ENCODE measurements at places on chromosomes 13 and 19. TPM values are rescaled to one million over a fixed set of nuclear protein-coding genes. Genes with fewer than 3 reads are reported as not detected.

- DNase-seq, result no peak
Measured at GRCh38 chr13:25171517-25172302, at the start of gene AMER2. TSS of gene AMER2 (minus strand) at chr13:25172288. CDS start at chr13:25171619, 669 bp downstream.

GRCh38 chr13:66344805-66345517 lies 885.2 kb downstream of the PCDH9 start:
- DNase-seq, result no peak

Gene GPC6
- 37.4 TPM for total RNA-seq

Gene PDE4C
- 1.7 TPM for total RNA-seq

DNA sequence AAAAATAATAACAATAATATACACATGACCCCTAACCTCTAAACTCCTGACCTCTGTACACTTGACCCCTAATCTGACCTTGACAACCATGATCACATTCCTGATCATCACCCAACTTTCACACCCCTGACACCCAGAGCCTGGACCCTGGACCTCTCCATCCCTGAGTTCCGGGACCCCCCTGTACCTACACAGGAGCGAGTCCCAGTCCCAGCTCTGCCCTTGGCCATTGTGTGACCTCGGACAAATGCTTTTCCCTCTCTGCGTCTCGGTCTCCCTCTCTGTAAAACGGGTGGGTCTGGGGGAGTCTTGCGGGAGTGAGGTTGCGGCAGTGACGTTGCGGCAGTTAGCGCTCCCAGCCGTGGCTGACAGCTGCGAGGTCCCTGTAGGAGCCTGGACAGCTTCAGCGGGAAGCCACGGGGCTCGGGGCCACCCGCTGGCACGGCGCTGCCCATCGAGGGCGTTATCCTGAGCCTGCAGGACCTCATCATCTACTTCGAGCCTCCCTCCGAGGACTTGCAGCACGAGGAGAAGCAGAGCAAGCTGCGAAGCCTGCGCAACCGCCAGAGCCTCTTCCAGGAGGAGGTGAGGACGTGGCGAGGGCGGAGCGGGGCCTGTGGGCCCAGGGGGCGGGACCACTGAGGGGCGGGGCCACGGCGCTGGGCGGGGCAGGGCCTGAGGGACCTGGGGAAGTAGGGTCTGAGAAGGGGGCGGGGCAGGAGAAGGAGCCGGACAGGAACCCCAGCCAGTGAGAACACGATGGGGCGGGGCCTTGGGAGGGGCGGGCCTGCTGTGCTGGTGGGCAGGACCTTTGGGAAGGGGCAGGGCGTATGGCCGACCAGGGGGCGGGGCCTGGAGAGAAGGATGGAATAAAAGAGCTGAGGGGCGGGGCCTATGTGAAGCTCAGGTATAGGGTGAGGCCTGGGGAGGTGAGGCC lies 19.2 kb downstream of the RYR1 start:
- DNase-seq, result no peak

DNA sequence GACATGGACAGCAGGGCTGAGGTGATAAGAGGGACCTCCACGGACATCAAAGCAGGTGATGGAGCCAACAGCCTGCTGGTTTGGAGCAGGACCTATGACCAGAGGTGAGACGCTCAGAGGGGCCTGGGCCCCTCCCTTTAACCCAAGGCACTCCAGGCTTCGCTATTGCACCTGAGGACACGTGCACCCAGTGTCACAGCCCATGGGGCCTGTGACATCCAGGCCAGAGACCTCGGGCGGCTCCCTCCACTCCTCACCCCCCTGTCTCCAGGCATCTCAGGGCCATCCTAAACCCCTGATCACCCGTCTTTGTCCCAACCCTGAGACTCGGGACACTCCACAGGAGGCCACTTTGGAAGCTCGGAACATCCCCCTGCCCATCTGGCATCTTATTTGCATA lies 12.9 kb downstream of the ADGRE5 start:
- no peak for DNase-seq

GRCh38 chr13:73171271-73171682 lies 112.5 kb downstream of the KLF5 start:
- no peak for DNase-seq

Gene DAND5
- not detected for total RNA-seq

GRCh38 chr19:33746159-33746558 lies 50.5 kb upstream of the KCTD15 start:
- DNase-seq, result peak; percentile 37

Gene PNMA8A
- 12.4 TPM for total RNA-seq

Gene SYNE4
- total RNA-seq, result 1.4 TPM

DNA sequence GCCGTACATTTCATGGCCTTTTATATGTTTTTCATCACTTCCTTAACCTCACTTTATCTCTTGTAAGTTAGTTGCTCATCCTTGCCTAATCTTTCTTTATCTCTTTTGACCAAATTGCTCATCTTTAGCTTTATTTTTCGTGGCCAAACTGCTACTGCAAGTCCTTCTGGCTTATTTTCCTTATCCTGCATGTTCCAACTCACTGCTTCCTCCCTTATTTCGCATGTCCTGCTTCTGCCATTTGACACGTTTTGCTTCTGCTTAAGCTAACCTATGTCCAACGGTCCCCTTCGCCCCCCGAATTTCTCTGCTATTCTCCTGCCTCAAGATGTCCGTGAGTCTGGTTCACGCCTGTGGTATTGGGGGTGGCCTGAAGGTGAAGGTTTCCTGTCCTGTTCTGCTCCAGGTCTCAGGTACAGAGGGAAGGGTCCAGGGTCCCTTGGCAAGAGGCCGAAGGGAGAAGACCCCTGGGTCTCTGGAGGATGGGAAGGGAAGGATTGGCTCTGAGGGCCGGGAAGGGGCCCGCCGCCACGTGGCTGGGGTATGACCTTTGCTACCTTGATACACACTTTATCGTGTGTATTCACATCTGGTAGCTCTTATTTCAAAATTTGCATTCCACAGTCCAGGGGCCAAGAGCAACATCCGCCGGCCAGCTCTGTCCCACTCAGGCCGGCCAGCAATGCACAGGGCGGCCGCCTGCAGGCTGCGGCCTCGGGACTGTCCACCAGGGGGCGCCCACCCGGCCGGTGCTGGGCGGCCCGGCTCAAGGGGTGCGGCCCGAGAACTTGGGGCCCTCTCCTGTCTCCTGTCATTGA lies 2.9 kb upstream of the C19orf85 start:
- DNase-seq, result peak; percentile 92

DNA sequence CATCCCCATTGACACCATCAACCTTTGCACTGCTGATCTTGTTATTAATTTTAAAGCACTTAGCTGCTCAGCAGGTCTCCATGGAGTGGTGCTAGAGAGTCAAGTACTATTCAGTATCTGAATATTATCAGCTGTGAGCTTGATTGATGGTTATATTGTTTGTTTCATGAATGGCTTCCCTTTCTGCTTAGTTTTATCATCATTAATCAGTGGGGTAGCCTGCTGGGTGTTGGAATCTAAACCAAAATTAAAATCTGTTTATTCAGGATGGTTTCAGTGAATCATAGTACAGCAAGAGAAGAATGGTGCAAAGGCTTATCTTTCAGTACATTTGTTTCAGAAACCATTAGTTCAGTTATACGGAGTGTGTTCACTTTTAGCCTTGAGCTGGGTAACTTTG lies 42.5 kb upstream of the SCEL start:
- no peak for DNase-seq

Gene MAB21L1
- total RNA-seq, result 0.36 TPM

DNA sequence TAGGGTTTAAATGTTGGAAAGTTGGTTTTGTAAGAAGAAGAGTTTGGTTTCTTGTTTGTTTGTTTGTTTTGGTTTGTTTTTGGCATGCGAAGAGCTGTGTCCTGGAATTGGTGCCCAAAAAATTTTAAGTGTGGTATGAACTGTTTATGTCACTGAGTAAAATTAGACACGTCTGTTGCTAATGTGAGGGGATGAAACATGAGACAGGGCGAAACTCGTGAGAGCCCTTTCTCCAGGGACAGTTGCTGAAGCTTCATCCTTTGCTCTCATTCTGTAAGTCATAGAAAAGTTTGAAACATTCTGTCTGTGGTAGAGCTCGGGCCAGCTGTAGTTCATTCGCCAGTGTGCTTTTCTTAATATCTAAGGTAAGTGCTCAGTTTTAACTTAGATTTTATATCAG lies at the start of gene SGCG:
SGCG (plus strand) TSS at position 269 of the 400 bp plus-strand sequence. CDS start 22,716 bp downstream, outside the sequence.
- DNase-seq, result no peak

DNA sequence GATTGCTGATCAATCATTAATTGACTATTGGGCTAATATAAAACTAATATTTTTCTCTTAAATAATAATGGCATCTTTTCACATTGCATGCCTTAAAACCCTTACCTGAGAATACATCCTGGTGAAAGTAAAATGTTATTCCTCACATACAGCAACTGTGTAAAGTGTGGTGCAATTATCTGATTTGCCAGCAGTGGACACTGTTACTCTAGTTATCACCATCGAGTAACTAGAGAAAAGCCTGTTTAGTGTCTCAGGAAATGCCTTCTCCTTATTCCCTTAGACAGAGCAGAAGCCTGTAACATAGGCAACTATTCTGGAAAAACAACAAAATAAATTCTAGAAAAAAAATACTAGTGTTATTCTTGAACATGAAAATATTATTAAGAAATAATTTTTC lies 459.8 kb downstream of the FGF14 start:
- DNase-seq, result no peak

DNA sequence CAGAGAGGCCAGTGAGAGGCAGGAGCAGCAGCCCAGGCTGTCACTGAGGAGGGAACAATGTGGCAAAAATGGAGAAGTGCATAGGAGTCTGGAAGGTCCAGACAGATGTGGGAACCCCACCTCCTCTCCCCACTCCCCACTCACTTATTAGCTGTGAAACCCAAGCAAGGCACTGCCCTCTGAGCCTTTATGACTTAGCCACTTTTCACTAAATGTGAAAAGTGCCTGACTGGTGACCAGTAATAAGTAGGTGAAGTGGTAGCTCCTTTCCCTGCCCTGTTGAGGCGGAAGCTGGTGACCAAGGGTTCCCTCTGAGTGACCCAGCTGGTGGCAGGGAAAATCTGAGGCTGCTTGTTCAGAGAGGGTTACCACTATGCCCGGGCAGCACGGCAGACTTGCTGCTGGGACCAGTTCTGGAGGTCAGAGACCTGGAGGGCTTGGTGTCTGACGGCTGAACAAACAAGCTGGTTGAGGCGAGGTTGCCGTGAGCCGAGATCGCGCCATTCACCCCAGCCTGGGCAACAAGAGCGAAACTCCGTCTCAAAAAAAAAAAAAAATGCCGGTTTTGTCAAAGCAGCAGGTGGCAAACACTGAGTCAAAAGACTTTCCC lies 80.0 kb downstream of the ZNF429 start:
- DNase-seq, result no peak
